ENCODE measurements at places on chromosomes 7 and 10.

DNA sequence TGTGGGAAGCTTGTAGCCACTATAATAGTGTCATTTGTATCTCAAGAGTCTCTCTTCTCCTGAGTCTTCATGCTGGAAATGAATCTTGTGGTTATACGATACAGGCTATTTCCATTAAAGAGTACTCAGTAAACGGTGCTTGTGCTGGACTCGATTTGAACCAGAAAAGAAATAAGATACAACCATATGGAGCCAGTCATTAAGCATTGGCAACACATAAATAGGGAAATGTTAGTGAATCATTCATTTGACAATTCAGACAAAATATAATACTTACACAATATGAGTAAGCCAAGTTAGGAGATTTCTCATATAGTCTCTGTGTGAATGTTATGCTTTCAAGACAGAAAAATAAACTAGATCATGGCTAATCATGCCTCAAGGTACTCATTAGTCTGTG lies 356.8 kb downstream of the PLXDC2 start:
- DNase-seq = no peak

DNA sequence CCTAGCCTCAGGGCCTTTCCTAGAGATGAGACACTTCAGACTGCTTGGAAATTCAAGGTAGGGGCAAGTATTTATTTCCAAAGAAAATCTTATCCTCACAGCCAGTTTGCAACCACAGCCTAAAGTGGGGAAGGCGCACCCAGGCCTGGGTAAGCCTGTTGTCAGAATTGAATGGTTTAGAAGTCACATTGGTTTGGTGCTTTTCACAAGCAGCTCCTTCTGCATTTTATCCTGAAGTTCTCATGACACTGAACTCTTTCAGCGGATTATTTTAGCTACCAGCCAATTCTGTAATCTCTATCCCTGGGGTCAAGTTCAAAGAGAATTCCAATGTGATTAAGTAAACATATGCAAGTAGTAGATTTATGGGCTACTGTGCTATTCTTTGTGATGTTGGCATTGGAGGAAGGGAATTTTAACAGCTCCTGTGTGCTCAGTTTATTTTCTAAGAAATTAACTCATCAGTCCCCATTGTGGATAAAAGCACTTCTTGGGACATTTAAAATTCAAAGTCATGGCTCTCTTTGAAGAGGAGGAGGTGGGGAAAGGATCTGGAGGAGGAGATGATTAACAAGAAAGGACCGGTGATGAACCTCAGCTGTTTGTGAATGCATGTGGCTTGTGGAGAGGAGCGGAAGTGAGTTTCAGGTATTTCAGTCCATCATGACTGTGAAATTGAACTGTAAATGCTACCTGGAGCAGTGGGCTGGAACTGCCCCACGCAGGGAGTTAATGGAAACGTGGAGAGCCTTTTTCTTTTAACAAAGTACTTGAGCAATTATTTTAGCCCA lies 90.2 kb upstream of the CACUL1 start:
- no peak for DNase-seq

DNA sequence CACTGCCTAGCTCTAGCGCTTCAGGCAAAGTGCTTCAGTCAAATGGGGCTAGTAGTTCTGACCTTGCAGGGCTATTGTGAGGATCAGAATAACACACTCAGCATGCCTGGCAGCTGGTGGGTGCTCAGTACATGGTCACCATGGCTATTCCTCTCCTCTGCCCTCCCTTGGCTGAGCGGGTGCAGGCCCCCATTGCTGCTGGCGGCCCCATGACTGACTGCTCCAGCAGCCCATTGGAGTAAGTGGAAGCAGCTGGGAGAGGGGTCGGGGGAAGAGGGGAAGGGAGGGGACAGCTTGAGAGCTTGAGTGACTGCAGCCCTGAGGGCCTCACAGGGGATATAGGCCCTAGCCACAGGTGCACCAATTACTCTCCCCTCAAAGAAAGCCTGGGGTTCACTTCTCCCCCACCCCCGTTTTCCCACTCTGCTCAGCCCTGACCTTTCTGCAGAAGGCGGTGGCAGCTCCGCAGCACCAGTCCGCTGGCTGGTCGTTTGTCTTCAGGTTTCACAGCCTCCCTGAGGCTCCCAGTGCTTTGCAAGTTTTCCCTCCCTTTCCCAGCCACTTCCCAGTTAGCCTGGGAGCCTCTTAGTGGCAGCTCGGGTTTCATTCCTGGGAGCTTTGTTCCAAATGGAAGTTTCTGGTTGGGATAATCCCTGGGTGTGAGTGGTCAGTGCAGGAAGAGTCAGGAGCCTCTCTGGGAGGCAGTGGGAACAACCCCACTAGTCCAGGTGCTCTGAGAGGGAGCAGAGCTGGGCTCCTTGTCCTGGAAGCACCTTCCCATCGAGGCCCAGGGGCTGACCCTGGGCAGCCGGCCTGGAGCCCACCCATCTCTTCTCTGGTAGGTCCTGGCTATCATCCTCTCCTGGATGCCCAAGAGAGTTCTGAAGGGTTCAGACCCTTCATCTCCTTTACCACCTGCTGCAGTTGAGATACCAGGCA lies 16.3 kb downstream of the FGF8 start:
- no peak for DNase-seq

DNA sequence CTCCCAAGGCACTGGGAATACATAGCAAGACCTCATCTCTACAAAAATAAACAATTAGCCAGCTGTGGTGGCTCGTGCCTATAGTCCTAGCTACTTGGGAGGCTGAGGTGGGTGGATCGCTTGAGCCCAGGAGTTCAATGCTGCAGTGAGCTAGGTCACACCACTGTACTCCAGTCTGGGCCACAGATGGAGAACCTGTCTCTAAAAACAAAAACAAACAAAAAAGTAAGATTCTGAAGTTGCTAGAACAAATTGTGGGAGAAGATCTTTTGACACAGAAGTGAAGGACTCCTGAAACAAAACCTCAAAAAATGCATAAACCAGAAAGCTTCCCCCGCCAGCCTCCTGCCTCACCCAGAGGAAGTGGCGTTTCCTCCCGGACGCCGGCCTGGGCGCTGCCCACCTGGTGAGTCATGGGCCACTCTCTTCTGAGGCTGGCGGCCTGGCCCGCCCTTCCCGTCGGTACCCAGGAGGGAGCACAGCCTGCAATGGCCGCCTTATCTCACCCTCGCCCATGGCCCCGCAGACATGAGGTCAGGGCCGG lies 25.4 kb upstream of the ELN start:
- no peak for DNase-seq

- no peak for DNase-seq
These were observed 1.1 kb upstream of the HOXA13 start for GRCh38 chr7:27200761-27201579.

- DNase-seq = no peak
These were observed 69.1 kb upstream of the MXI1 start for GRCh38 chr10:110138197-110138812.

GRCh38 chr7:82325416-82325815 lies 118.2 kb downstream of the CACNA2D1 start:
- DNase-seq = no peak

DNA sequence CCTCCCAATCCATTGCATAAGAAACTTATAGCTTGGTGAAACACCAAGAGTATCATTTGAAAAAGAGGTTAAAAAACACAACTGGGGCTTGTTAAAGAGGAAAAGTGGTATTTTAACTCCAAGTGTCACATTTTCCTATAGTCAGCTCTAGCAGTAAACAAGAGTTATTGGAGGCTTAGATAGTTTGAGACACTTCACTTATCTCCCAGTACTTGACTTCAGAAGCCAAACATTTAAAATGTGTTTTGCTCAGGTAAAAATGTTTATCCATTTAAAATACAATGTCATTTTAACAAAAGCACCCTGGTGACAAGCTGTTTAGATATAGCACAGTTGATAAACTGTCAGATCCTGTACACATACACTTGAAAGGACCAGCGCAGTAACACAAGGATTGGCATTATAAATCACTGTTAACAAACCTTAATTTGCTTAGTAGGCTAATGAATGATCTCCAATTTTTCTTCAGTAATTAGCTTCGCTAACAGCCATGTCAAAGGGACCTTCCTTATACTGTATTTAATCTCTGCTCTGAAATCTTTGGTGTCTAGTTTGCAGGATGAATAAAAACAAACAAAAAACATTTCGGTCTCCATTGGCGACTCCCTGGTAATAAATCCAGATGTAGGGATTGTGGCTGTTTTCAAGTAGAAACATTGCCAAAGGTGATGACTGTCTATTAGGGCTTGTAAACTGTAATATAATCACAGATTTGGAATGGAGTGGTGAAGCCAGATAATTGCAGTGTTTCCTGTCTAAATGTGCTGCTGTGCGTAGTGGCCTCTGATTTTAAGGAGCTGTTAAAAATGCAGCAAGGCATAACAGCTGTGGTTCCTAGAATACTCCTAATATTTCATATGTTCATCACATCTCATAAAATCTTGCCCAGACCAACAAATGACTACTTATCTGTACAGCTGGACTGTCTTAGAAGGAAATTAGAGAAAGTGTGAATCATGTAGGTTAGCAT lies 545.1 kb downstream of the AUTS2 start:
- no peak for DNase-seq

GRCh38 chr7:4009211-4010060 lies 672.7 kb upstream of the FOXK1 start:
- DNase-seq = no peak

GRCh38 chr10:31304291-31304970 lies 14.6 kb upstream of the ZEB1 start:
- DNase-seq = no peak

DNA sequence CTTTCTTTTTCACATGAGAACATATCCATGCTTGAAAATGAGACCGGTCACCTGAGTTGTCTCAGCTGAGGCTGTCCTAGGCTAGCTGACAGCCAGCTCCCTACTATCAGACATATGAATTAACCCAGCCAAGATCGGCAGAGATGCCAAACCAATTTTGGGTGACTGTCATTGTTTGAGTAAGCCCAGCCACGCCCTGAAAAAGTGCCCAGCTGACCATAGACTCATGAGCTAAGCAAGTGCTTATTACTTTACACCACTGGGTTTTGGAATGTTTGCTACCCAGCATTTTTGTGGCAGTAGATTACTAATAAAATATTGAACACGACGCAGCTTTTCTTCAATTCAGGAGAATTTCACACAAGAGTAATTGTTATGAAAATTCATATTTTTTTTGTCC lies 265.2 kb upstream of the LYZL1 start:
- DNase-seq = no peak

- no peak for DNase-seq
These were observed 78.0 kb downstream of the MALSU1 start for GRCh38 chr7:23377134-23377533.

GRCh38 chr10:2882628-2883027 lies 184.7 kb upstream of the PFKP start:
- DNase-seq = no peak

- no peak for DNase-seq
These were observed 244.3 kb downstream of the PHF14 start for GRCh38 chr7:11217848-11218565.

- no peak for DNase-seq
These were observed 62.9 kb upstream of the MXI1 start for GRCh38 chr10:110144507-110144906.

GRCh38 chr7:90402785-90403173 lies 482 bp upstream of the CLDN12 start:
- DNase-seq = no peak

- no peak for DNase-seq
These were observed 33.1 kb downstream of the NUB1 start for GRCh38 chr7:151374726-151375125.

DNA sequence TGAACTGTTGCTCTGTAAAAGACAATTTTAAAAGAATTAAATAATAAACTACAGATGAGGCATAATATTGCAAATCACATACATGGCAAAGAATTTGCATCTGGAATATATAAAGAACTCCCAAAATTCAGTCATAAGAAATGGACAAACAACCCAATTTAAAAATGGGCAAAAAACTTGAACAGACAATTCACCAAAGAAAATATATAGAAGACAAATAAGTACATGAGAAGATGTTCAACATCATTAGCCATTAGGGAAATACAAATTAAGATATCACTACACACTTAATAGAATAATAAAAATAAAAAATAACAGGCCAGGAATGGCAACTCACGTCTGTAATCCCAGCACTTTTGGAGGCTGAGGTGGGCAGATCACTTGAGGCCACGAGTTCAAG lies 22.0 kb upstream of the TNPO3 start:
- no peak for DNase-seq

GRCh38 chr7:120259386-120259785 lies 13.6 kb upstream of the KCND2 start:
- no peak for DNase-seq

- peak; percentile 29 for DNase-seq
These were observed 63.9 kb upstream of the GSDME start for GRCh38 chr7:24821045-24821753.

DNA sequence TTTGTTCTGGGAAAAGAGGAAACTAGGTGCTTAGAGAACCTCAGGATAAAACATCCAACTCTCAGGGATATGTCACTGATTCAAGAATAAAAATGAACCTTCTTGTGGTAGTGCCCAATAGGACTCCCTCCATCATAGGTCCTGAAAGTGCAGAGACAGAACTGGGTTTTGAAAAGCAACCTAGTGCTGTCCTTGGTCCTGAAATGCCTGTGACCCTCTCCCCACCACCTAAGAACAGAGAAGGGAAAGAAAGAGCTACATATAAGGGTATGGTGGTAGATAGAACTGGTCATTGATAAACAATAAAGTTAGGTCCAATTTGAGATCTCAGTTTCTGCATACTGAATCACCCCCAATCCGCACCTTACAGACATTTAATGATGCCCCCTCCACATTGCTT lies 953.3 kb downstream of the XPNPEP1 start:
- DNase-seq = no peak

DNA sequence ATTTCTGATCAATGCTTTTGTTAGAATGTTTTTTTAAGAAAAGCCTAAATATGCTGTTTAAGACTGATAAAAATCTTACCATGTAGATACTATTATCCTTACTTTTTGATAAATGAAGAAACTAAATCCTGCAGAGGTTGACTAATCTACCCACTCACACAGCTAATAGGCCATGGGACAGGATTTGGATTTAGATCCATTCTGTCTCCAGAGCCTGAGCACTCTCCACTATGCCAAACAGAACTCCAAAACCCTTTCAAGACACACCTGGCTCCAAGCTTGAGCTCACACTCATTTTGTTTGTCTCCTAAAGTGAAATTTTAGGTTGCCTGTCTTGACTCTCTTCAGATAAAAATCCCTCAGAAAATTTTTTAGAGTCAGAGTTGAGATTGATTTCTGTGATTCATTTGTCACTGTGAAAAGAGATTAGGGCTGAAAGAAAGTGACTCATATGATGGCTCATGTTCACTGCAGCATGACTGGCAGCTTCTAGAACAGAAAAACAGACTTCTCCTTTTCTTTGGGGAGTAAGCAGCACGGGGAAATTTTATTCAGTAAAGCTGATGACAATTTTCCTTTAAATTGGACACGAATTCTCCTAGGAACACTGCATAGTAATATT lies 132.3 kb upstream of the POT1 start:
- DNase-seq = no peak

DNA sequence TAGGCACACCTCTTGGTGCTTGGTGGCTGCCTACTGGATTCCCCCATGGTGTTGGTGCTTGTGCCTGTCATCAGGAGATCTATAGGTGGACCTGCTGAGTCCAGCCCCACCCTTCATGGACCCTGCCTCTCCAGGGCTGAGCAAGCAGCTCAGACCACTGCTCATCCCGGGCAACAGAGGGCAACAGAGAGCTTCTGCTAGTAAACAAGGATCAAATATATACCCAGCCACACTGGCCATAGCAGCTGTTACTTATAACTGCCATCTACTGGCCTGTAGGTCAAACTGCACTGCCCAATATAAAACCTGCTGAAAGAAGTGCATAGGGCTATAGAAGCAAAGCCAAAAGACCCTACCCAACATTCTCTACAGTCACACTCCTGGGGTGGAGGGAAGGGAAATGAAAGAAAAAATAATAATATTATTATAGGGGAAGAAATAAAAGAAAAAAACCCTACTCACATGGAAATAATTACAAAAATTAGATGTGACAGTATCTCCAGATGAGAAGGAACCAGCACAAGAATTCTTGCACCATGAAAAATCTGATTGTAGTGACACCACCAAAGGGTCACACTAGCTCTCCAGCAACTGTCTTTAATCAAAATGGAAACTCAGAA lies 54.9 kb upstream of the ZNF800 start:
- DNase-seq = no peak
